HT1080 (cell line): ENCODE measurements at places on chromosomes 6 and 20. TPM values are rescaled to one million over a fixed set of nuclear protein-coding genes. Genes with fewer than 3 reads are reported as not detected.

DNA sequence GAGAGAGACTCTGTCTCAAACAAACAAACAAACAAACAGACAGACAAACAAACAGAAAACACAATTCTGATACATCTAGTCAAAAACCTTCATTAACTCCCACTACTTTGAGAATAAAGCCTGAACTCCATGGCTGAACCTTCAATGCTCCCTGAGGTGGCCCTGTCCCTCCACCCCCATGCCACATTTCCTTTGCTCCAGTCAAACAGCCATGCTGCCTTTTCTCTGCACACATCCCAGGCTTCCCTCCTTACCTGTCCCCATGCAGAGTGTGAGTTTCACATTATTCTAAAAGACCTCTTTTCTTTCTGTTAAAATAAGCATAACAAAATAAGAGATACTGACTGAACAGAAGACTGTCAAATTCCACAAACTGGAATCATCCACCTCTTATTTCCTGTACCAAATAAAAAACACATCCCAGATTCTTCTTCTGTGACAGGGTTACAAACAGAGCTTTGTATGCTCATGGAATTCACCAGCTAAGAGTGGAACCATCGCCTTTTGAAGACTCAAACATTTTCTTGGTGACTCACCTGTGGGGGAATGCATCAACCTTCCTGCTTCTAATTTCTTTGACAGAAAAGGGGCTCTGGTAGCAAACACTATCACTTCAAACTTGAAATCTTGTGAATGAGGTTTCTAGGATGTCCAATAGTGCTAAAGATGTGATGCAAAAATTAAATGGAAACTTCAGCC, 71.0 kb upstream of the SLC22A16 start:
- DNase-seq = peak; percentile 92

GRCh38 chr6:7479801-7480266, 61.6 kb upstream of the DSP start:
- DNase-seq = peak; percentile 54

FOXO3 gene
- 8.7 and 11.5 TPM in 2 replicates for total RNA-seq

CAGE1 gene
- 0.03 and 0.20 TPM in 2 replicates for total RNA-seq

- no peak for DNase-seq
These were observed 76.2 kb downstream of the PLCB1 start for GRCh38 chr20:8208226-8208625.
